A673 (cell line): ENCODE measurements at places on chromosomes 6 and 20. TPM values are rescaled to one million over a fixed set of nuclear protein-coding genes. Genes with fewer than 3 reads are reported as not detected.

Gene CPXM1
- total RNA-seq: 3.8 and 7.6 TPM in 2 replicates

Gene SLC24A3
- 46.0 and 47.8 TPM in 2 replicates for total RNA-seq

- H3K4me1 ChIP-seq: peaks cover 35% of the 10 kb centered on the region
- peak overlapping the region; percentile 64 for H3K27ac ChIP-seq
- H3K4me3 ChIP-seq: no peak overlapping the region
- peak; percentile 37 for DNase-seq
- no peaks in the 10 kb centered on the region for H3K27me3 ChIP-seq
- no peaks in the 10 kb centered on the region for H3K36me3 ChIP-seq
Measured at GRCh38 chr20:54346276-54346675, 129.1 kb upstream of the DOK5 start.

Gene GSTA2
- not detected in 2 replicates for total RNA-seq

Gene KCNG1
- total RNA-seq: 19.6 and 22.7 TPM in 2 replicates

Gene PRL
- total RNA-seq: 0.24 TPM in 1 of 2 replicates, not detected in the other

- no peaks in the 10 kb centered on the region for H3K36me3 ChIP-seq
- no peak overlapping the region for H3K4me3 ChIP-seq
- no peaks in the 10 kb centered on the region for H3K27me3 ChIP-seq
- H3K27ac ChIP-seq: no peak overlapping the region
- DNase-seq: no peak
- peaks cover 42% of the 10 kb centered on the region for H3K4me1 ChIP-seq
Measured at GRCh38 chr20:24770628-24771541, 178.2 kb upstream of the CST7 start.

Gene MAFB
- 44.3 and 57.0 TPM in 2 replicates for total RNA-seq

DNA sequence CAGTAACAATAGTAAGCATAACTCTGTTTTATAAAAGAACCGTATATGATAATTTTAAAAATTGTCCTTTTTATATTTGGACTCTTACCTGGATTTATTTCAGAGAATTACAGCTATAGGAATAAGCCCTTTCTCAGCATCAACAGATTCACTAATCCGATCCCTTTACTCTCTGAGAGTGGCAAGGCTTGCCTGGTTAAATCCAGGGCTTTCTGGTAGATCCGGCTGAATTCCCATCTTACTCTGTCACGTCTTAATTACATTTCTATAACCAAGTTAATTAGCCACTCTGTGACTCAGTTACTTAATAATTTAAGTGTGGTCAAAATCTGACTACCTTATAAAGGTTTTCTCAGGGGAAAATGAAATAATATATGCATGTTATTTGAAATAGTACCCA, 294.7 kb downstream of the FRK start:
- no peaks in the 10 kb centered on the region for H3K36me3 ChIP-seq
- no peak overlapping the region for H3K4me3 ChIP-seq
- DNase-seq: no peak
- no peaks in the 10 kb centered on the region for H3K4me1 ChIP-seq

- no peaks in the 10 kb centered on the region for H3K4me1 ChIP-seq
- no peak overlapping the region for H3K27ac ChIP-seq
- H3K4me3 ChIP-seq: no peak overlapping the region
- DNase-seq: no peak
- no peaks in the 10 kb centered on the region for H3K36me3 ChIP-seq
- no peaks in the 10 kb centered on the region for H3K27me3 ChIP-seq
Measured at GRCh38 chr6:55584654-55585354, 5.8 kb upstream of the HMGCLL1 start.

Gene NR2E1
- not detected in 2 replicates for total RNA-seq

Gene FOXS1
- not detected in 2 replicates for total RNA-seq

DNA sequence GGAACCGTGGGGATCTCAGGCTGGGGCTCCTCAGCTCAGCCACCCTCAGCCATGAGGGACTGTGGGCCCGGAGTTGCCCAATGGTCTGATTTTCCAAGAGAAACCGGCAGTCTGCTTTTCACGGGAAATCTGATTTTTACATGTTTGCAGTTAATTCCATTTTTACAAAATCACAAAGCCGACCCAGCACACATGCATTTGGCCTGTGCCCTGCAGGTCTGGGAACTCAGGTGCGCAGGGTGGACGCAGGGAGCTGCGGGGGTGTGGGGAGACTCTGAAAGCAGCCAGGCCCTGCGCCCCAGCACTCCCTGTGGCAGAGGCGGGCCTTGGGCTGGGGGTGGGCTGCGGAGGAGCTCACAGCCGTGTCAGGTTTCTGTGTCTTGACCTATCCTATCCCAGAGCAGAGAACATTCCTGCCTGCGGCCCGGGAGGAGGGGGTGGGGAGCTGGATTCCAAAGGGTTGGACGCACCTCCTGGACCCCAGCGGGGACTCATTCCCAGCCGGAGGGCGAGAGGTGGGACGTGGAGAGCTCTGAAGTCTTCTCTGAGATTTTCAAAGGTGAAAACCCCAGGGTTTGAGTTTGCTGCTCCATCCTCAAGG, 60.6 kb downstream of the ADNP start:
- no peak overlapping the region for H3K4me3 ChIP-seq
- no peaks in the 10 kb centered on the region for H3K4me1 ChIP-seq
- no peaks in the 10 kb centered on the region for H3K36me3 ChIP-seq
- no peaks in the 10 kb centered on the region for H3K27me3 ChIP-seq
- DNase-seq: no peak
- no peak overlapping the region for H3K27ac ChIP-seq

DNA sequence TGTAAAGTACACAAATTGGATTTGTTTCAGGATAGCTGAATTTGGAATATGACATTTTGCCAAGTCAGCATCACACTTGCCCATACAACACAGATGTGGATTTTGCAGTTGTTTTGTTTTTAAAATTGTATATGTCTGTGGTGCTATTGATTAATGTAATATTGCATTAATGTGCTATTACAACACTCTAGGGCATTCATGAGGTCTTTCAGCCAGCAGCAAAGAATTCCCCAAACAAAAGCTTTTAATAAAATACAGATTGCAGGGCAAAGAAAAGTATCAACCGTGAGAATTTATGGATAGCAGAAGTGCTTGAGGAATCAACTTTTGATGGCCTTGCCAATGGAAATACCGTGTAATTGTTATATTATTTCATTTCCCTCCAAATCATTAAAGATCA, 144.9 kb downstream of the AIG1 start:
- no peak overlapping the region for H3K27ac ChIP-seq
- H3K4me1 ChIP-seq: no peaks in the 10 kb centered on the region
- H3K36me3 ChIP-seq: no peaks in the 10 kb centered on the region
- no peak for DNase-seq
- H3K4me3 ChIP-seq: no peak overlapping the region

Gene GRM1
- total RNA-seq: 0.11 and 0.15 TPM in 2 replicates

Gene TMEM151B
- 8.7 and 9.9 TPM in 2 replicates for total RNA-seq

GRCh38 chr20:37877832-37878772, 24.8 kb upstream of the VSTM2L start:
- H3K27ac ChIP-seq: no peak overlapping the region
- H3K36me3 ChIP-seq: no peaks in the 10 kb centered on the region
- no peak overlapping the region for H3K4me3 ChIP-seq

Gene TBC1D7
- 32.1 and 34.2 TPM in 2 replicates for total RNA-seq

GRCh38 chr20:62709537-62709905, 885 bp downstream of the NTSR1 start:
- peaks cover 44% of the 10 kb centered on the region for H3K4me1 ChIP-seq
- peaks cover 4% of the 10 kb centered on the region for H3K27me3 ChIP-seq
- H3K36me3 ChIP-seq: no peaks in the 10 kb centered on the region
- H3K4me3 ChIP-seq: peak overlapping the region; percentile 60

DNA sequence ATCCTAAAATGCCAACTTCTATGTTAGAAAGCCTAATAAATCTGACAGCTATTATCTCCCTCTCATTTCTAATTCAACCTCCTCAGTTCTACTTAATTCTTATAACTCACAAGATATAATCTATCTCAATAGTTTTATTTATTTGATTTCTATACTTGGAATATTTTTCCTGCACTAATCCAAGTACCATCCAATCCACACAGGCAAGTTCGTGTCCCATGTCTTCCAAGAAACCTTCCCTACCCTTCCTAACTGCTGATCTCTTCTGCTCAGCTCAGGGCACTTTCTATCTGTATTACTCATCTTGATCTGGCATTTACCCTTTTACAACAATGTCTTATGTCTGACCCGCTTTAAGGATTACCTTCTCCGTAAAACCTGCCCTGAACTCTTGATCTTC, 18.2 kb downstream of the NCOA5 start:
- H3K4me3 ChIP-seq: no peak overlapping the region
- peaks cover 57% of the 10 kb centered on the region for H3K36me3 ChIP-seq
- no peaks in the 10 kb centered on the region for H3K27me3 ChIP-seq
- no peak for DNase-seq

Gene CRISP3
- total RNA-seq: not detected in 2 replicates

- H3K27me3 ChIP-seq: no peaks in the 10 kb centered on the region
- peak; percentile 14 for DNase-seq
- H3K4me1 ChIP-seq: no peaks in the 10 kb centered on the region
- no peak overlapping the region for H3K4me3 ChIP-seq
- H3K27ac ChIP-seq: no peak overlapping the region
- H3K36me3 ChIP-seq: no peaks in the 10 kb centered on the region
Measured at GRCh38 chr6:142071981-142072380, 60.7 kb upstream of the GJE1 start.

Gene CALHM6
- not detected in 2 replicates for total RNA-seq

- H3K4me1 ChIP-seq: peaks cover 10% of the 10 kb centered on the region
- DNase-seq: no peak
- no peaks in the 10 kb centered on the region for H3K36me3 ChIP-seq
- no peak overlapping the region for H3K4me3 ChIP-seq
- no peak overlapping the region for H3K27ac ChIP-seq
Measured at GRCh38 chr6:90136176-90136575, 160.5 kb downstream of the BACH2 start.

GRCh38 chr6:169474362-169474761, 220.7 kb upstream of the THBS2 start:
- H3K4me1 ChIP-seq: no peaks in the 10 kb centered on the region
- no peaks in the 10 kb centered on the region for H3K36me3 ChIP-seq
- no peak for DNase-seq
- no peak overlapping the region for H3K4me3 ChIP-seq
- H3K27me3 ChIP-seq: no peaks in the 10 kb centered on the region

GRCh38 chr6:12126051-12126450, 113.9 kb downstream of the HIVEP1 start:
- H3K27ac ChIP-seq: no peak overlapping the region
- H3K4me1 ChIP-seq: no peaks in the 10 kb centered on the region
- H3K36me3 ChIP-seq: no peaks in the 10 kb centered on the region

DNA sequence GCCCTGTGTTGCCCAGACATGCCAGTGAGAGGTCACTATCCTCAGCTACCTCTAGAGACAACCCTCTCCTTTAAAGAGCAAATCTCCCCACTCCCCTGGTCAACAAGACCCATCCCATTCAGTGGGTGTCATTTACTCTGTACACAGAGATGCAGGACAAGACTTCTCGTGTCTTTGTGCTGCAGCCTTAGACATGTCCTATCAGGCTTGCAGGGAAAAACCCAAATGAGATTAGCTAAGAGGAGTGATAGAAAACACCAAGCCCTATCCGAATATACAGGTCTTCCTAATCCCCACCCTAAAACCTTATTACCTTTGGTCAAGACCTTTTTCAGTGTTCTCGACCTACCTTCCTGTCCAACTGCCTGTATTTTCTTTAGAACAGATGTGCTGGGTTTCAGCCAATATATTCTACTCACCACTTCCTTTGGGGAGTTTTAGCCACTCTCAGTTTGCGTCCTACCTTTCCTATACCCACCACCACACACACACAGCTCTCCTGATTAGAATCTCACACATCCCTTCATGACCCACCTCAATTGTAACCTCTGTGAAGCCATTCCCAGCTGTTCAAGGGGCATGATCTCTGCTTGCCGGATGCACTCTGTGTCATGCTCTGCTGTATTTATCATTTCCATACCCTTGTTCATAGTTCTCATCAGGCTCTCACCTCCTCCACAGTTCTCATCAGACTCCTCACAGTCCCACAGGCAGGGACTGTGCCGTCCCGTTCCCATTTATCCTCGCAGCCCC, 39.7 kb downstream of the TRAM2 start:
- H3K4me3 ChIP-seq: no peak overlapping the region
- no peak for DNase-seq
- H3K27me3 ChIP-seq: no peaks in the 10 kb centered on the region
- peaks cover 48% of the 10 kb centered on the region for H3K4me1 ChIP-seq
- H3K27ac ChIP-seq: no peak overlapping the region

- H3K27ac ChIP-seq: no peak overlapping the region
- H3K27me3 ChIP-seq: no peaks in the 10 kb centered on the region
- H3K4me3 ChIP-seq: no peak overlapping the region
- no peaks in the 10 kb centered on the region for H3K36me3 ChIP-seq
Measured at GRCh38 chr6:5754904-5755303, 251.8 kb downstream of the NRN1 start.

DNA sequence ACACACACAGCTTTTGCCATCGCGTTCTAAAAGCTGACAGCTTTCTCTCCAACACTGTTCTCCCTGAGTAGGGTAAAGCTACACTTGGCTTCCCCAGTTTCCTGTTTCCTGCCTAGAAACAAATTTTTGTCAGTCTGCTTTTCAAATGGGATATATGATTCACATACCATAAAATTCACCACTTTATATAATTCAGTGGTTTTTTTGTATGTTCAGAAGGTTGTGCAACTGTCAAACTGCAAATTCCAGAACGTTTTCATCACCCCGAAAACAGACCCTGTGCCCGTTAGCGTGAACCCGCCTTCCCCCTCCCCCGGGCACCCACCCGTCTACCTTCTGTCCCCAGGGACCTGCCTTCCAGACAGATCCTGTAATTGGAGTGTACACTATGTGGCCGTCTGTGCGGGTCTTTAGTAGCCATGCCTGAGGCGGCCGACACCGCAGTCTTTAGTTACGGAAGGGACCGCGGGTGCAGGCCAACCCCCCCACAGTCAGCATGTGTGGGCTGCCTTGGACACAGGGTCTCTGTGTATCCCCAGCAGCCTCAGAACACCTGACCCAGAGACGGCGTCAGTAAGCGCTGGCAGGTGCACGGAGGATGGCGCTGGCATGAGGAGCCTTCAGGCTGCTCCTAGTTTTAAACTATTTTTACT, 16.6 kb downstream of the HRH3 start:
- H3K27ac ChIP-seq: peak overlapping the region; percentile 71
- peaks cover 16% of the 10 kb centered on the region for H3K36me3 ChIP-seq
- no peak overlapping the region for H3K4me3 ChIP-seq
- peak; percentile 86 for DNase-seq
